Epithelial cell of proximal tubule (primary cell): ENCODE measurements at places on chromosomes 6 and 20. TPM values are rescaled to one million over a fixed set of nuclear protein-coding genes. Genes with fewer than 3 reads are reported as not detected.

Gene FAM217A
- total RNA-seq, result not detected in 2 replicates

Gene ACTL10
- total RNA-seq, result 2.2 TPM in 2 replicates

- no peak for DNase-seq
Measured at GRCh38 chr6:118524686-118525085, 23.4 kb upstream of the PLN start.

GRCh38 chr6:36350082-36350481 lies 13.4 kb upstream of the BNIP5 start:
- DNase-seq, result no peak

Gene TMC2
- total RNA-seq, result not detected in 2 replicates
